ENCODE measurements at places on chromosomes 4 and X.

- DNase-seq: no peak
These were observed 859.4 kb upstream of the FTHL17 start for GRCh38 chrX:31931225-31931624.

DNA sequence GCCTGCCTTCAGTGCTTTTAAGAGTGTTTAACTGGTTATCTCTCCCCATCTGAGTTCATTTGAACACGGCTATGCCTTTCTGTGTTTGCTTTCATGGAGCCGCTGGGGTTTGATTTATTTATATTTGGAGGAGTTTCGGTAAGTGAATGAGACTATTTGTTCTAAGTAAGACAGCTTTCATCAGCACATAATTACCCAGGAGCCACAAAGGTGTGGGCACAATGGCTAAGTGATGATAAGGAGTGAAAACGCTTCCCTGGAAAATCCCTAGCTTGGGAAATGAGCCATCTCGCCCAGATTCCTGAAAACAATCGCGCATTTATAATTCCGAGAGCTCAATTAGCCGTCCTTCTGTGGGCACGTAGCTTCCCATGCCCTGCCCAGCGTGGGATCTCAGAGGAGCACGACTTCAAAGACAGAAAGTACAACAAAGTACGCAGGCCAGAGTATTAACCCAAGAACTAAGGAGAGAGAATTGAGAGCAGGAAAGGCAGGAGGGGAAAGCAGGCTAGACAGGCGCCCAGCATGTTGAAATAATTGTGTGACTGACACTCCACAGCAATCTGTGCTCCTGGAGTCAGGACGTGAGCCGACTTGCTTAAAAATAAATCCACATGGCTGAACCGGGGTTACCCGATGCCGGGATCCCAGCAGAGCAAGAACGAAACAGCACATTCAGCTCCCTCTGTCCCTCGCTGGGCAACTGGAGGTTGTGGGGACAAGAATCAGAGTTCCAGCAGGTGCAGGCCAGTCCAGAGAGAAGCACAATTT, 99.0 kb downstream of the DHRSX start:
- no peak for DNase-seq

- DNase-seq: no peak
These were observed 128.7 kb downstream of the AKAP4 start for GRCh38 chrX:50072110-50072509.

GRCh38 chr4:867526-868250, 41.8 kb upstream of the CPLX1 start:
- no peak for DNase-seq

GRCh38 chr4:146545102-146545501, 23.4 kb upstream of the SLC10A7 start:
- DNase-seq: no peak

GRCh38 chrX:11367609-11368430, 74.6 kb downstream of the AMELX start:
- no peak for DNase-seq

GRCh38 chr4:120870279-120870673, 52.2 kb downstream of the PRDM5 start:
- no peak for DNase-seq

GRCh38 chr4:93169966-93170365, 658.6 kb upstream of the ATOH1 start:
- DNase-seq: no peak

- no peak for DNase-seq
These were observed 383 bp upstream of the TBC1D19 start for GRCh38 chr4:26583538-26583864.

DNA sequence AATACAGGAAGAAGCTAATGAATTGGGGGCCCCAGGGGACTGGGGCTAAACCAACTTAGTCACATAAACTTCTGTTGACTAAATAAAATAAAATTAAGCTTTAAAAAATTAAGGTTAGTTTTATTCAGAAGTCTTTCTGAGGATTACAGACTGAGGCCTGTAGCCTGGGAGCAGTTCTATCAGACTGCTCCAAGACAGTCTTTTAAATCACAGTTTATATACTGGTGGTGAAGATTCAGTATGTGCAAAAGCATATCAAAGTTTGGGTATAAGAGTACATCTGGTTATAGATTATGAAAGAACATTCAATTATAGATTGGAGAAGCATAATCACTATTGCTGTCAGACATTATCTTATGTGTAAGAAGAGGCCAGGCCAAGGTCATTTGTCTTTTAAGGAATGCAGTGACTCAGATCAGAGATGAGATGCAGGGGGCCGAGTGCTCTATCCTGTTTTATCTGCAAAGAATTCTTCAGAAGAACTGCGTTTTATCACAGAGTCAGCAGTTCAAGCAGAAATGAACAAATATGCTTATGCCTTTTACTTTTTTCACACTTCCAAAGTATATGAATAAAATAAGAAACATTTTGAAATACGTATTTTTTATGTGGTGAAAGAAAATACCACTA, 109.4 kb downstream of the PDHA2 start:
- no peak for DNase-seq

GRCh38 chrX:45011131-45011530, 138.1 kb downstream of the KDM6A start:
- no peak for DNase-seq

- no peak for DNase-seq
These were observed 104.6 kb downstream of the NPFFR2 start for GRCh38 chr4:72136429-72136828.

DNA sequence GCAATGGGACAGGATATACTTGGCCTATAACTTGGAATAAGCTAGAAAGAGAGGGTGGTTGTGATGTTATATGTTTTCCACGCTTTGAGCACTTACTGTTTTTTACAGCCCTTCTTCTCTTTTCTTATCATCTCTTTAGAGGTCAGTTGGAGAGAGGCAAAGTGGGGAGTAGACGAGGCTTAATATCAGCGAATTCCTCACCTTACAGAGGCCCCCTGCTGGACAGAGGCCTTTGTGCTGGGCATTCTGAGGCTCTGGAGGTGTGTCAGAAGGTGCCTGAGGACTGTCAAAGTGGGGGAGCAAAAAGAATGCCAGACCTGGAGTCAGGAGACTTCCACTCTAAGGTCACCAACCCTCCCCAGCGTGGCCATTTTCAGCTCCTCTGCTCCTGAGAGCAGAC, 42.5 kb downstream of the MAMLD1 start:
- DNase-seq: no peak

GRCh38 chrX:140360924-140361323, 143.9 kb downstream of the SOX3 start:
- DNase-seq: no peak
